Omental fat pad (tissue), 4 donors: ENCODE measurements at places on chromosomes 7 and 10. TPM values are rescaled to one million over a fixed set of nuclear protein-coding genes. Genes with fewer than 3 reads are reported as not detected.

DNA sequence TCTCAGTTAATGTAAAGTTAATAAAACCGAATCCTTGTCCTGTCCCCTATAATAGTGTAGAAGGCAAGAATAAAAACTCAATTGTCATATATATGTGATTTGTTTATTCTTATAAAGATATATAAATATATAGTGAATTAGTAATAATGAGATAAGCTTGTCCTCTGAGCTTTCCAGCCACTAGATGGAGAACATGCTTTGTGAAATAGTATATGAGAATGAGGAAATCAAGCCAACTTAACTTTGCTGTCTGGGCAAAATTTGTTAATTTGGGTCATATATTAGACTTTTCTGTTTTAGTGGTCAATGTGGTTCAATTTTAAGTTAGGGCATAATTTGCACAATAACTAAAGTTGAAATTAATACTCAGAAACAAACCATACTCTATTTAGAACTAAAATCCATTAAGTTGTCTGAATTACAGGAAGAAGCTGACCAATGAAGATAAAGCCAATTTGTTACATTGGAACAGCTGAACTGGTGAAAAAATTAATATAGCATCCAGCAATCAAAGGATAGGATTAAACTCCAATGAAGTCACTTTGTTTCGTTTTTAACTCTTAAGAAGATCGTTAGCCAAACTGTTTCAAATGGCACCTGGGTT, 595.0 kb downstream of the ARL4A start:
- no peak for DNase-seq

The ACTA2 gene
- total RNA-seq: 156 TPM

DNA sequence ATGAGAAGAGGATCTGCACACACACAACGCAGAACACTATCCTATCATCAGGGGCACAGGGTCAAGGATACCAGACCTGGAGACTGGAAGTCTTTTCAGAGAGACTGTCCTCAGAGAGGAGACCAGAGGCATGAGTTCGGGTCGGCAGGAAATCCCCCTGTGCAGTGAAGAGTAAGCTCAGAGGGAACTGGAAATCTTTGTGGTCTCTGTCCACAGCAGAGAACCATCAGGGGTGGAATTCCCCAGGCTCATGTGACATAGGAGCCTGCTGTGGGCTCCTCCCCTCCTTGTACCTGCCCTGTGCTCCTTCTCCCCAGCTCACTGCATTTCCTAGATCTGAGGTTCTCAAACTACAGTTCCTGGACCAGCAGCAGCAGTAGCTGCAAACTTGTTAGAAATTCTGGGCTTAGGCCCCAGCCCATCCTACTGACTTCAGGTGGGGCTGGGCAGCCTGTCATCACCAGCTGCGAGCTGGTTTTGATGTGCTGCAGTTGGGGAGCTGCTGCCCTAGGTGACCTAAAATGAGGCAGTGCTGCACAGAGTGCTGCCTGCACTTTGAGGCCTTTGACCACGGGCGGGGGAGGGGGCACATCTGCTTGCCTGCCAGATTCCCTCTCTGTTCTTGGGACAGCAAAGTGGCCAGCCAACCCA, 2.4 kb downstream of the ZMIZ2 start:
- no peak for DNase-seq

DNA sequence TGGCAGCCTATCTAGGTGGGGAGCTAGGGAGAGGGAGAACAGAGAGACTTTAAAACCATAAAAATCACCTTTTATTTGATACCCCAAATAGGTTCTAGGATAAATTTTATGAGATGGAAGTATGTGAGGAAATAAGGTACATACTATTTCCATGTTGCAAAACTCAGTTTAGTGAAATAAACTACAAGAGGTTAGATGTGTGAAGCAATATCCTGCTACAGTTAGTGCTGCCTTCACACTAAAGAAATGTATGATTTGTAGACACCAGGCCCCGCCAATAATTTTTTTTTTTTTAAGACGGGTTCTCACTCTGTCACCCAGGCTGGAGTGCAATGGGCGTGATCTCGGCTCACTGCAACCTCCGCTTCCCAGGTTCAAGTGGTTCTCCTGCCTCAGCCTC, 34.4 kb upstream of the RSBN1L start:
- no peak for DNase-seq

GRCh38 chr10:125824736-125825135, 1.4 kb downstream of the BCCIP start:
- DNase-seq: no peak

The HMX2 gene
- not detected for total RNA-seq
